ENCODE measurements at places on chromosomes 7 and 10. TPM values are rescaled to one million over a fixed set of nuclear protein-coding genes. Genes with fewer than 3 reads are reported as not detected.

GRCh38 chr10:69465457-69466157 is 14.3 kb downstream of the TSPAN15 start:
- no peak for DNase-seq

DNA sequence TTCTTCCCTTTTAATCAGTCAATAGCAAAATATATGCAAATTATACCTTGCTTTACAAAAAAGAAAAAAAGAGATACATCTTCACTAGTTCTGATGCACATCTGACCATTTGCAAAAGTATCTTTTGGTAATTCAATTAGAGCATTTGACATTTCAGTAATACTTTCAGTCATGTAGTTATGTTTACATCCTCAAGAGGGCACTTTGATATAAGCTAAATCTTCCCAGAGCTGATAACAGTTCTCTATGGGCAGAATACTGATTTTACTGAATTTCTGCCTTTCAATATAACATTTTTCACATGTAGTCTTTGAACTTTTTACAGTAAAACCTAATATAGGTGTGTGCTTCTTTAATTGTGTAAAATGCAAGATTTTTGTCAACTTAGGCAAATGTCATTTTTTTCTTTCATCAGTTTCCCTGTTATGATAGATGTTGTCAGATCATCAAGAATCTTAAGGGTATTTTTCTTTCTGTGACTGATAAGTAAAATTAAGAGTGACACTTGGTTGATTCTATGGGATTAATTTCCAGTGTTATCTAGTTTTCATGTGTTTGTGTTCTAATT is 703.5 kb upstream of the SEMA3D start:
- peak; percentile 33 for DNase-seq

GRCh38 chr10:59962756-59963155 is 56.4 kb upstream of the CCDC6 start:
- peak; percentile 3 for DNase-seq

DNA sequence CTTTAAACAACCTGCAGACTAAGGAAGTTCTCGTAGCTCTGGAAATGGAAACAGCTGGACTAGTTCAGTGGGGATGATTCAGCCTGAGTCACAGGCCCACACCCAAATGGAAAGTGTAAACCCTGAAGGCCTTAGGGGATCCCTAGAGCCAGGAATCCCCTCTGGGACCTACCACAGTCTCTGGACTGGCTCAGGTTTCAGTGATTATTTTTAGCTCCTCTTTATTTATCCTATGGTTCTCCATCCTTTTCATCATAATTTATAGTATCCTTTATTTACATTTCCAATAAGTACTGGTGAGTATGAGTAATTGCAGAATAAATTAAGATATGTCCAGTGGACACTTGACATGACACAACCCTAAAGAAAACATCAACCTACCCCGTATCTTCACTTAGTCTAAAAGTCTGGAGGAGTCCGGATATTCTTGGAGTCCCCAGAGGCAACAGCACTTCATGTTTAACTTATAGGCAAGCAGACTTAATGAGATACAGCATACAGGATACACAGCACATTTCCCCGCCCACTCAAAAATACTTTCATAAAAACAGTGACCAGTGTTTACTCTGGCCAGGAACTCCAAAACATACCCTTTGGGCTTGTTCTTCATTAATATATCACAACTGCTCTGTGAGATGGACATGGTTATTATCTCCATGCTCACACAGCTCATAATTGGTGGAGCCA is 28.4 kb upstream of the SEMA3E start:
- peak; percentile 57 for DNase-seq

GRCh38 chr10:48445932-48446331 is 139.5 kb downstream of the MAPK8 start:
- no peak for DNase-seq

Gene SORCS1
- polyA plus RNA-seq: 3.6 TPM

Gene LRRC18
- polyA plus RNA-seq: 0.20 TPM

- DNase-seq: peak; percentile 27
Observed at GRCh38 chr7:19442016-19442785, 266.6 kb downstream of the POLR1F start.

Gene TAS2R41
- polyA plus RNA-seq: not detected

GRCh38 chr7:125149151-125149550 is 219.5 kb upstream of the POT1 start:
- DNase-seq: peak; percentile 2

DNA sequence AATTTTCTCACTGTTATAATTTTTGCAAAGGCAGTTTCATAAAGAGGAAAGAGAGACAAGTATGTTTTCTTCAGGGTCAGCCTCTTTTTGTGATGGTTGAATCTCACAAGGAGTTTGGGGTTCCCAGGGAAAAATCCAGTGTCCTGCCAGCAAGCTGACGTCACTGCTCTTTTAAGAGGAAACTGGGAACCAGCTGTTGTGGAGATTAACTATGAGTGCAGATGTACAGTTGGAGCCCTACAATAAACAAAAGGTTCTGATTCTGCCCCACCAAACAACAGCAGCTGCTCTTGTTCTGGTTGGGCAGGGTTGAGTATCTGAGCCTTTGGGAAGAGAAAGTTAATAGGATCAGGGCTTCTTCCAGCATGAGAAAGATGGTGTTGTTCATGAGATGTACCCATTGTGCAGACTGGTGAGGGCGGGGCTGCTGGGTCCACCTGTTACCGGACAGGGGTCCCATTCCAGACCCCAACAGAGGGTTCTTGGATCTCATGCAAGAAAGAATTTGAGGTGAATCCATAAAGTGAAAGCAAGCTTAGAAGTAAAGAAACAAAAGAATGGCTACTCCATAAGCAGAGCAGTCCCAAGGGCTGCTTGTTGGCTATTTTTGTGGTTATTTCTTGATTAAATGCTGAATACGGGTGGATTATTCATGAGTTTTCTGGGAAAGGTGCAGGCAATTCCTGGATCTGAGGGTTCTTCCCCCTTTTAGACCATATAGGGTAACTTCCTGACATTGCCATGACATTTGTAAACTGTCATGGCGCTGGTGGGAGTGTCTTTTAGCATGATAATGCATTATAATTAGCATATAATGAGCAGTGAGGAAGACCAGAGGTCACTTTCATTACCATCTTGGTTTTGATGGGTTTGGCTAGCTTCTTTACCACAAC is 12.5 kb downstream of the PRF1 start:
- DNase-seq: peak; percentile 99
